ENCODE measurements at places on chromosomes 7 and 10. TPM values are rescaled to one million over a fixed set of nuclear protein-coding genes. Genes with fewer than 3 reads are reported as not detected.

AKR1C8 gene
- not detected for total RNA-seq

APBB1IP gene
- 0.18 TPM for total RNA-seq

SPDYE3 gene
- total RNA-seq: not detected

JCAD gene
- 35.2 TPM for total RNA-seq

ANAPC16 gene
- 75.3 TPM for total RNA-seq

SUFU gene
- 11.2 TPM for total RNA-seq

All from cardiac atrium fibroblast (primary cell).